Activated CD8-positive, alpha-beta memory T cell treated with anti-CD3 and anti-CD28 coated beads, Interleukin-2, amount 50 U/mL, for 48 hours (primary cell): ENCODE measurements at places on chromosomes 1 and 21.

GRCh38 chr1:118716775-118717174 is 271.4 kb downstream of the TBX15 start:
- DNase-seq, result no peak

DNA sequence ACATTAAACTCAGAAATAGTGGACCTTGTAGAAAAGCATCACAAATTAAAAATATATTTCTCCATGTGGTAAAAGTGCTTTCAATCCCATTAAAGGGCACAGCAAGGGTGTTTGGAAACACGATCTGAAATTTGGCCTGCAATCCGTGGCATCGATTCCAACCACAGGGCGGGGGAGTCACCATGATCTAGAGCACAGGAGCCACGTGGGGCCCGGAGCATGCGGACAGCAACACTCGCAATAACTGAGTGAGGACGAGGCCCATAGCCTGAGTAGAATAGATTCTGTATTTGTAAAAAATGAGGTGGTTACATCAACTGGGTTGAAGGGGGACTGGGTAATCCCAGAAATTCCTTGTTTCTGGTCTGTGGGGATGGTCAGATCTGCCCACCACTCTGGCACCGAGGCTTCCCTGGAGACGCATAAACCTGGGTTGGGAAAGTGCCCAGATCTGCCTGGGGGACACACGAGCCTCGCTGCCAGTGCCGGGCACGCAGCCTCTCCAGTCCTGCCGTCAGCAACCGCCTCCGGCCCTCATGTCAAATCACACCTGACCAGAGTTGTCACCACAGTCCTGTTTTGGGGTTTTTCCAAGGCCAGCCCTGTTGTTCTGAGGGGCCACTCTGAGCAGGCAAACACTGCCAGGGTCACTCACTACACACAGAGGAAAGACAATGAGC is 104.3 kb downstream of the PGBD5 start:
- DNase-seq, result no peak

GRCh38 chr21:37644636-37645035 is 271.6 kb downstream of the KCNJ6 start:
- DNase-seq, result no peak

GRCh38 chr1:44472620-44473525 is 67.8 kb downstream of the RNF220 start:
- no peak for DNase-seq

- DNase-seq, result no peak
Observed at GRCh38 chr1:84297546-84298244, 3.8 kb upstream of the SAMD13 start.

- DNase-seq, result no peak
Observed at GRCh38 chr1:171983584-171983983, 142.3 kb downstream of the DNM3 start.

GRCh38 chr1:27967884-27968466 is 8.2 kb downstream of the XKR8 start:
- no peak for DNase-seq
